ENCODE measurements at places on chromosomes 1 and 21.

DNA sequence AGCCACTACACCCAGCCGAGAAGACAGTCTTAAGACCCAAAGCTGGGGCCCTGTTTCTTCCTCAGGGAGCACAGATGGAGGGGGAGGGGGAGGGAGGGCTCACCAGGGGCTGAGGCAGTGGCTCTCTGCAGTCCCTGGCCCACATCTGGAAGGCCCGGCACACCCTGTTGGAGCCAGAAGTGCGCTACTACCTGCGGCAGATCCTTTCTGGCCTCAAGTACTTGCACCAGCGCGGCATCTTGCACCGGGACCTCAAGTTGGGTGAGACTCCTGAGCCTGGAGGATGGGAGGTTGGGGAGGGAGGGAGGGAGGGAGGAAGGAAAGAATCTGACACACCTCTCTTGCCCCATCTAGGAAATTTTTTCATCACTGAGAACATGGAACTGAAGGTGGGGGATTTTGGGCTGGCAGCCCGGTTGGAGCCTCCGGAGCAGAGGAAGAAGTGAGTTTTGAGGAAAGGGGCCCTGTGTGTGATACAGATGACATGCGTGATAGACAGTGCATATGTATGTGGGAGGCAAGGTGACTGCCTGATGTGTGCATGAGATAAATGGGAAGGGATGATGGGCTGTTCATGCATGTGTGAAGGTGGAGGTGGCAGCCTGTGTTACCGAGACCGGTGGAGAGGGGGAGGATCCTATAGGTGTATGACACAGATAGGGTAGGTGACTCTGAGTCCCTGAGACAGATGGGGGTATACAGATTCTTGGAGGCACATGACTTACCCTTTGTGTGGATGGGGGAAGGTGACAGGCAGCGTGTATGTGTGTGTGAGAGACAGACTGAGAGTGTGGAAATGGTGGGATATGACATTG, 1.5 kb downstream of the PLK3 start:
- no peak for DNase-seq

GRCh38 chr1:167927046-167927754, 9.3 kb upstream of the DCAF6 start:
- DNase-seq, result no peak

- no peak for DNase-seq
These were observed 45.1 kb upstream of the DNAH14 start for GRCh38 chr1:224884361-224884801.

GRCh38 chr1:185444676-185445075, 127.6 kb upstream of the IVNS1ABP start:
- DNase-seq, result no peak

GRCh38 chr1:52323731-52324130, 42.3 kb downstream of the CC2D1B start:
- no peak for DNase-seq

GRCh38 chr21:46626975-46627501, 8.4 kb upstream of the PRMT2 start:
- no peak for DNase-seq

DNA sequence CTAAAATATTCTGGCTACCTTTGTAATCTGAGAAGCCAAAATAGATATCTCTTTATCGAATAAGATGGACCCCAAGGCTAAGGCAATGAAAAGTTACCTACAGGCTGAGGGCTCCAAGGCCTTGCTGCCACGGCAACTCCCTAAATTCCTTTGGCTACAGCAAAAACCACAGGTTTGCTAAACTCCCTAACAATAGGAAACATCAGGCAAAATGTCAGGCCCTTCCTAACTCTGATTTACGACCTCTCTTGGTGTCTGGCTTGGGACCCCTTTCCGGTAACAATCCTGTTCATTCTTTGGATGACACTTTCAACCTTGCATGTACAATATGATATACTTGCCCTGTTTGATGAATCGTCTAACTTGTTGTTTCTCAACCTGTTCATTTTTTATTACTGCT, 11.3 kb upstream of the OR2T8 start:
- DNase-seq, result no peak

DNA sequence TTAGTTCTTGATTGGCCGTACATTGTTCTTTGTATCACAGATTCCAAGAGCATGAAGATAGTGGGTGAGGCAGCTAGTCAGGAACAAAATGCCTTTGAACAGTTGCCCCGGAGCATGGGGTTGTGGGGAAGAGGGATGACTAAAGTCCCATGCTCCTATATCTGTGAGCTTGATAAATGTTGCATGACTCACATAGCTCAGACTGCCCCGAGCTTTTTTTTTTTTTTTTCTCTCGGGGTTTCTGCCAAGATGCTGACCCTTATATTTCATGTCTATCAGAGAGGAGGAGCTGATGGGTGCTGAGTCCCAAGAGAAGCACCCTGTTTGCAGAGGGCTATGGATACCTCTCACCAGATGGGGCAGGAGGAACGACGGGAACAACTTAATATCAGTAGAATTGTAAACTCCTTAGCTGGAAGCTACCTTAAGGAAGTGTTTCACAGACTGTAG, 40.6 kb downstream of the SRRM1 start:
- no peak for DNase-seq
